ENCODE measurements at places on chromosomes 2 and 18.
A peak's percentile ranks its signal among the peaks of the same experiment; 100 is the strongest.

DNA sequence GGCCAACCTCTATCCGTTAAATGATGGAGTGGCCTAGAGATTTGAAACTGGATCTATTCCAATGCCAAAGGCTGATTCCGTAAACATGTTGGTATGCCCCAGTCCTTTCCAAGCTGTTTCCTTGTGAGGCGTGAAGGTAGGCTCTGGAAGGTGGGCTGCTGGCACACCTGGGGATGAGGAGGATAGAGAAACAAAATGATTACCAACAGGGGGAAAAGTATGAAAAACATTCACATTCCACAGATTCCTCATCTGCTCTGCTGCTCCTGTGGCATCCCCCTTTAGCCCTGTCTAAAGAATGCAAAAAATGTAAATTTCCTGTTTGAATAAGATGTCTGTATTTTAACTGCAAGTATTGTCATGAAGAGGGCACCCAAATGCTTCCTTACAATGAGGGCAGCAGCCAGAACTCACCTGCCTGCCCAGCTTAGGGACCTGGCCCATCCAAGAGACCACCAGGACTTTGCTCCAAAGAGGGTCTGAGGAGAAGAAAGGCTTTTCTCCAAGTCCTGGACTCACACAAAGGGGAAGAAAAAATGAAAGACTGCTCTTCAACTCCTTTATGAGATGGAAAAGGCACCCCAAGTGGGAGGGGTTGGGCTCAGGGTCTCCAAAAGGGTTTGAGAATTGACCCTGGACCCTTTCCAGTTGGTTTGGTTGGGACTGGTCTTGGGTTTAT lies 132.3 kb upstream of the PELI1 start:
- no peak for DNase-seq

DNA sequence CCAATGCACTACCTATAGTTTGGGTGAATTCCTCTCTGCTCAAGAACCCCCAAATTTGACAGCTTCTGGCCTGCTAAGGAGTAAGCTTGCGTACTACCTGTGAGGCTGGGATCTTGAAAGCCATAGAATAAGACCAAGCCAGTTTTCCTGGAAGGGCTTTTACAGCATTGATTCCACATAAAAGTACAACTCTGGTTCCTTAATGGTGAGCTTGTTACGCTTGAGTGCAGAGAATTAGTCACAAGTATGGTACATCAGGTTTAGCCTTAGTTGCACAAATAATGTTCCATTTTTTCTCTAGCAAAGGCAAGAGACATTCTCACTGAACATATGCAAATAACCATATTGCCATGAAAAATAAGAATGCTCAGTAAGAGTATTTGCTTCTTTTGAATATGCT lies 39.1 kb upstream of the STK39 start:
- no peak for DNase-seq

GRCh38 chr18:47748093-47748796 lies 182.2 kb downstream of the SMAD2 start:
- DNase-seq = no peak

- peak; percentile 86 for DNase-seq
These were observed 192.2 kb upstream of the LRRTM1 start for GRCh38 chr2:80496775-80497174.

DNA sequence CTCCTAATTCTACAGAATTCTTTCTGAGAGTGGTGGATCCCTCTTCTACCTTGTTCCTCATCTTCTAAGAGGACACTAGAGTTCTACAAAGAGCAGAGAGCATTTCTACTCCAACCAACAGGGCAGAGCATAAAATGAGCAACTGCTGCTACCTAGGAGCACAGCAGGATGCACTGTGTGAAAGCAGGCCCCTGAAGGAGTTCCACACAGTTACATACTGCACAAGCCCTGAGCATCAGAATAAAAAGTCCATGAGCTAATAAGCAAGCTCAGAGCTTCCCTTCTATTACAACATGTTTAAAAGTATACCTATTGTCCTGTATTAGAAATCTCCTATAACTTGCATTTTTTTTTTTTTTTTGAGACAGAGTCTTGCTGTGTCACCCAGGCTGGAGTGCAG lies 8.4 kb downstream of the FHL2 start:
- DNase-seq = no peak

DNA sequence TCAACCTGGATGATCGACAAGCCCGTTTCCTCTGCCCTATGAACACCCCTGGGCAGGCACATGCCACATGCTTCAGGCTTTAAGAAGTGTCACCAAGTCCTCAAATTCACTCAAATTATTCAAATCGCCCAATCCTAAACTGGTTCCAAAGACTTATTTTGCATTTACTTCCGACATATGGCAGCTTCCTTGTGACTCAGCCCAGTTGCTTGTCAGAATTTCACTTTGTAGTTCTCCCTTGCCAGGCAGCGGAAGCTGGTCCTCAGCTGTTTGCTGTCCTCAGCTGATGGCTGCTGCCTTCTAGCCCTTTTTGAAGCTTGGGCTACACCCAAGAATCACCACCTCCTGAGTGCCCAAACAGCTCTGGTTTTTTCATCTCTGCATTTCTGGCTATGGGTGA lies 105.4 kb upstream of the LMAN1 start:
- no peak for DNase-seq

DNA sequence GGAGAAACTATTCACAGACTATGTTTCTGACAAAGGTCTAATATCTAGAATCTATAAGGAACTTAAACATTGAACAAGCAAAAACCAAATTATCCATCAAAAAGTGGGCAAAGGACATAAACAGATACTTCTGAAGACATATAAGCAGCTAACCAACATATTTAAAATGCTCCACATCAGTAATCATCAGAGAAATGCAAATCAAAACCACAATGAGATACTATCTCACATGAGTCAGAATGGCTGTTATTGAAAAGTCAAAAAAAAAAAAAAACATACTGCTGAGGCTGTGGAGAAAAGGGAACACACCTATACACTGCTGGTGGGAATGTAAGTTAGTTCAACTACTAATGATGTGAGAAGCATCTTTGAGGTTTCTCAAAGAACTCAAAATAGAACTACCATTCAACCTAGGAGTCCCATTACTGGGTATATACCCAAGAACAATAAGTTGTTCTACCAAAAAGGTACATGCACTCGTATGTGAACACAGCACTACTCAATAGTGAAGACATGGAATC lies 220.4 kb upstream of the TFPI start:
- DNase-seq = peak; percentile 63

DNA sequence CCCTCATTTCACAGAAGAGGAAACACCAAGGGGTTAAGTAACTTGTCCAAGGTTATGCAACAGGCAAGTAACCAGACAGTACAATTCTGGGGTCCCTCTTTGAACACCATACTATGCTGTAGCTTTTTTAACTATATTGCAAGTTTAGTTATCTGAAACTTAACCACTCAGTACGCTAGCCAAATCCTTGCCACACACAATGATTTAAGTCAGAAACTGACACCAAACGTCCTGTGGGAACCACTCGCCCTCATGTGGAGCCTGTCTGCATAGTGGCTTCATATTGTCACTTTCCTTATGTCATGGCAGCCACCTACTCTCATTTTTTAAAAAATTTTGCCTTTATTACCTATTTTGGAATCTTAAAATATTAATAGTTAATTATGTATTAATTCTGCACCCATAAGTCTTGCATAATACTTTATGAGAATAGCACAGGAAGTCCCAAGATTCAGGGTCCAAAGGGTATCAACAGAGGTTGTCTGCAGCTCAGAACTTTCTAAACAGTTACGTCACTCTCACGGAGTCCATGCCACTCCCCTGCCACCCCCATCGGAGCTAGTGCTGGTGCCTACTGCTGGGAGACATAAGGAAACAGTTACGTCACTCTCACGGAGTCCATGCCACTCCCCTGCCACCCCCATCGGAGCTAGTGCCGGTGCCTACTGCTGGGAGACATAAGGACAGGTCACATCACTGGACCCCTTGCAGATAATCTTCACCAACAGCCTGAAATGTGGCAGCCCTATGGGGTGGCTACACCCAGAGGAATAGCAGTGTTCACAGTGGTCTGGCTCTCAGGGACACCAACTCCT lies 99.0 kb downstream of the L3MBTL4 start:
- no peak for DNase-seq

DNA sequence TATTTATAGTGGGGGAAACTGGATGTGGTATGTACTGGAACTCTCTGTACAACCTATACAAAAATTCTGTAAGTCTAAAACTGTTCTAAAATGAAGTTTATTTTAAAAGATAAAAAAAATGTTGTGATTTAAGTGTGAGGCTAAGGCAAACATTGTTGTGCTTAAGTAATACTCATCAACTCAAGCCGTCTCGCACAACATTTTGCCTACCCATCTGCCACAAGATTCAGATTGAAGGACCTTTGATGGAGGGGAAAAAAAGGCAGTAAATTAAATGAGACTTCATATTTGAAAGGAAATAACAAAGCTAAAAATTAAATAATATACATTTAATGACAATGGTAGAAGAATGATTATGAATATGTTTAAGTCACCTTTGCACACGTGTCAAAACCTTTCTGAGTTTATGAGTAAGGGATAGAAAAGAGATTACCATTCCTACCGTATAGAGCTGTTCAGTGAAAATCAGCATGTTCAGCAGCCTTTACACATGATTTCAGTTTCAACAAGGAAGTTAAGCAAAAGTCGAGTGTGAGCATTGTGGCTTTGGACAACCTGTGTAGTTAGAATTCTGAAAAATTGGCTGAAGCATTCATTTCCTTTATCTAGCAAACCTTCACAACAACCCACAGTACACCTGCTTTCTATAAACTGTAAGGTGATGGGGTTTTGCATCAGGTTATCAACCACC lies 499.3 kb downstream of the IRS1 start:
- no peak for DNase-seq

DNA sequence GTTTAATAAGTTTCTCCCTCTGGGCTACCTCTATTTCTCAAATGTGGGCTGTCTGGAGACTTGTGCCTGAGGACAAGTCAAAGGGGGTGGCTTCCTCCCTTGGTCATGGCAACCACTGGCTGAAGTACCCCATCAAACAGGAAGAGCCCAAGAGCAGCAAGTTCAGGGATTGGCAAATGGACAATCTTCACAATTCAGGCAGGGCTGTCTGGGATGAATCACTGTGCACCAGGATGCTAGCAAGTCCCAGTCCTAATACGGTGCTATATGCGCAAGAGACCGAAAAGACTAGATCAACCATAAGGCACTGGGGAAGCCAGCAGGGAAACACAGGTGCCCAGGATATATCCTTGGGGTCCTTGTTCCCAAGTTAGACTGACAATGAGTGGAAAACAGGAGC lies 75.5 kb downstream of the ANTXR1 start:
- DNase-seq = peak; percentile 74

GRCh38 chr2:196962325-196962724 lies 35.8 kb upstream of the PGAP1 start:
- no peak for DNase-seq

DNA sequence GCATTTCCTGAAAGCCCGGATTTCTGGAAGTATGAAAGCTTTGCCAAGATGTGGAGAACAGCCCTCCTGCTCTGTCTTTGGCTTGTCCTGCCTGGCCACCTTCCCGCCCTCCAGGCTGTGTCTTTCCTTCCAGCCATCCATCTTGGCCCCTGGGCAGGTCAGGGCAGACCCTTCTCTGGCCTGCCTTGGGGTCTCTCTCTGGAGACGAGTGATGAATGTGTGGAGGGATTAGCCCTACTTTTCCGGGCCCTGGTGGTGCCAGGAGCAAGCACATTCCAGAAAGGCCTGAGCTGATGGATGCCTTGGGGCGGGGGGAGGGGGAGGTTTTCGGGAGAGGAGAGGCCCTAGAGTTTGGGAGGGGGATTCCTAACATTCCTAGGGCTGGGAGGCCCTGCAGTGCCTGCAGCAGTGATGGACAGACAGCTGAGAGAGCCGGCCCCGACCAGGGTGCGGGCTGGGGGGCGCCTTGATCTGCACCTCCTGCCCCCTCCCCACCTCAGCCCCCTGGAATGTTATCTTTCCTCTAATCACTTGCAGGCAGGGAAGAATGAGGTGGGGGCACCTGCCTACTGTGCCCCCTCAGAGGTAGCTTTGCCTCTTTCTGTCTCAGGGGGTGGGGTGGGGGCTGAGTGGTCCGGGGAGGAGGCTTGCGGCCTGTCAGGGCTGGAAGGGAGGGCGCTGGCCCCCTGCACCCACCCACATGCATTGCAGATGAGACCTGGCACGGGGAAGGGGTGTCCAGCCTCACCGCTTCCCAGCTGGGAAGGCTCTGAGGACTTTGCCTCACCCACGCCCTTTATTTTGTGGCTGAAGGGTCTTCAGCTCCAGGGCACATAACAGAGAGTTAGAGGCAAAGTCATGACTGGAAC lies 156.2 kb downstream of the DDX1 start:
- DNase-seq = no peak

DNA sequence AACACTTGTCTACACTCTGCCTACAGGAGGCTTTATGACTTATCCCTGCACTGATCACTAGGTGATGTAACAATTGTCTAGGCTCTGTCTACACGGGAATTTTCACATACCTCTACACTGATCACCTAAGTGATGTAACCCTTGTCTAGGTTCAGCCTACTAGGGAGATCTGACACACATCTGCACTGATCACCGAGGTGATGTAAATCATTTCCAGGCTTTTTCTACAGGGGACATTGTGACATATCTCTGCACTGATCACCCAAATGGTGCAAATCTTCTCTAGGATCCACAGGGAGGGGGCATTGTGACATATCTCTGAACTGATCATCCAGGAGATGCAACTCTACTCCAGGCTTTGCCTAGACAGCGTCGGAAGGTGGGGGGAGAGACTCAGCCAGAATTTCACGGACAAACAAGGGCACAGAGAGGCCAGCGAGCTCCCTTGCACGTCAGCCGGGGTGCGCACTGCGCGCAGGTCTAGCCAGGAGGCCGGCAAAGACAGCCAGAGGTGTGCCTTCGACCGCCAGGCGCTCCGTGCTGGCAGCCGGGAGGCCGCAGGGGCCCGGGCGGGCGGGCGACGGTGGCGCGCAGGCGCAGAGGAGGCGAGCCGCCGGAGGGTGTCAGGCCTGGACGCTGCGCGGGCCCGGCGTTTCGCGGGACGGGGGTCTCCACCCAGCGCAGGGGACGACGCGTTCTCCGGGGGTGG lies 46.9 kb upstream of the USP14 start:
- no peak for DNase-seq

- DNase-seq = no peak
These were observed 228.3 kb upstream of the EPC2 start for GRCh38 chr2:148416248-148416647.

DNA sequence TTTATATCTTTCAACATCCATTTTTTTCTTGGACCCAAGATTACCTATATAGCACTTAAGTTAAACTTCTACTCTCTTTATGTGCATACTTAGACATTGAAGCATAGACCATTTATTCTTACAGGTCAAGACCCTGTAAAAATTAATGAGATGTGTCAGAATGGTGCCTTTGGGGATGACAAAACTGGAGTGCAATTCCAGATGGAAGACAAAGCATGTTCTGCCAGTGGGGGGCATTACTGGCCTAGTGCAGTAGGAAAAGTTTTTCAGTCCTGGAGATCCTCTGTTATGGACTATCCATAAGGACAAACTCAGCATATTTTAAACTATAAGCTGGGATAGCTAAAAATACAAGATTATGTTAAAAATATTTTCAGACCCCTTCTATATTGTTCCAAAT lies 57.8 kb upstream of the MMADHC start:
- DNase-seq = peak; percentile 57
